NCI-H1092 (cell line): ENCODE measurements at places on chromosomes 6 and 20.

GRCh38 chr6:73664701-73665100, 10.9 kb upstream of the SLC17A5 start:
- no peak for DNase-seq

DNA sequence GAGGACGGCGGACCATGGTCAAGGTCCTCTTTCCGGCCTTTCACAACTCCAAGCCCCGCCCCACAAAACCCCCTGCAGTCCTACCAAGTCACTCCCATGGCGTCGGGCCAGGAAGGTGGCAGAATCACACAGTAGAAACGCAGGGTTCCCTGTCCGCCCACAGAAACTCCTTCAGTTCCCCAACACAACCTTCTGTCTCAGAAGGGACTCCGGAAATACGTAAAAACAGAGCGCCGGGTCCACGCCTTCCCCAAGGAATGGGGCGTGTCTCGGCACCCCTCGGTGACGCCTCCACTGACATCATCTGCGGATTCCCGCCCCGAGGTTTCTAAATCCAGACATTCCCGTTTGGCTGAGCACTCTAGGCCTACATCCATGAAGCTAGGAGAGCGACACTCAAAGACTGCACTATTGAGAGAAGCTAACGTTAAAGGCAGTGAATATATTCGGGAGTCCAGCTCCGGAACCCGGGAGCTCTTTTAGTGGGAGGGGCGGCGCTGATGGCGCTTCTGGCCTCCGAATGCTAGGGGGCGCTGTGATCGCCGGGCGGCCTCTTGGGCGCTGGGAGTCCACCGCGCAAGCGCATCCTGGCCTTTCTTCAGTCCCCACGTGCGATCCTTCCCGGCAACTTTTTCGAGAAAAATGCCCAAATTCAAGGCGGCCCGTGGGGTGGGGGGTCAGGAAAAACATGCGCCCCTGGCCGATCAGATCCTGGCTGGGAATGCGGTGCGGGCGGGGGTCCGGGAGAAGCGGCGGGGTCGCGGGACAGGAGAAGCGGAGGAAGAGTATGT, at the start of the genes BYSL and MED20:
Gene BYSL, plus strand, starts transcription at position 579 of the 791 bp plus-strand sequence. Its CDS starts 64 bp downstream, at position 643.
Gene MED20, minus strand, starts transcription at position 219 of the 791 bp plus-strand sequence. Its CDS starts 121 bp downstream, at position 98.
- DNase-seq = peak; percentile 70

GRCh38 chr6:7100753-7101081, 7.0 kb upstream of the RREB1 start:
- DNase-seq = no peak

GRCh38 chr20:40999841-41000240, 28.8 kb upstream of the TOP1 start:
- DNase-seq = no peak

GRCh38 chr6:89745716-89746115, 73.9 kb downstream of the MDN1 start:
- no peak for DNase-seq

- DNase-seq = no peak
These were observed 132.6 kb downstream of the PRL start for GRCh38 chr6:22164236-22164635.

DNA sequence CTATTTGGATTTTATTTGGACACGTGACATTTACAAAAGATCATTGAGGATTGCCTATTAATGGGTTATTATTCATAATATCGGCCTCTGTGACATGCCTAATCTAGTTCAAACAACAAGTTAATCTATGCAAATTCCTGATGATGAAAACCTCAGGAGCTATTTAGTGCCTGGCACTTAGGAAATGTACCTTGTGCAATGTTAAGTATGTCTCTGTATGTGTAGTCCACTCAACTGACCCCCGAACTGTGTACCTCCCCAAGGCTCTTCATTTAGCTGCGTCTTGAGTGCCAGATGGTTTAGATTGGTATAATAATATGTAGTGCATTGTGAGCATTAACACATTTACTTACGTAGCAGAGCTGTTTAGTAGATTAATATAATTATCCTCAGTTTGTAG, 6.9 kb downstream of the LAMA2 start:
- no peak for DNase-seq

GRCh38 chr6:137764464-137764863, 102.6 kb upstream of the TNFAIP3 start:
- no peak for DNase-seq

DNA sequence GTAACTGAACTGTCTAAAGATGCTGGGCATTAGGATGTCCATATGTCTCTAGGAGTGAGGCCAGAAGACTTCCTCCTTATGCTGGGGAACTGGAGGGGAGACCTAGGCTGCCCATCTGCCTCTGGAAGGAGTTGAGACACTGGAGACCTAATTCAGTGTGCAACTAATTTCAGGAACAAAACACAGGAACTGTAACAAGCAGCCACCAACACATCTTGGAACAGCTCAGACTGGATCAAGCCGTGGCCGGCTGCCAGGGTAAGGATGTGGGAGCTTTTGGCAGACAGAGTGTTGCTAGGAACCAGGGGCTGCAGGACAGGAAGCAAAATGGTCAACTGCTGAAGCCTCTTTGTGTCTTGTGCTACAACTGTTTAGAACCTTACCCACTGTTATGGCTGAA, 16.4 kb upstream of the MAS1 start:
- DNase-seq = no peak

- no peak for DNase-seq
These were observed 57.2 kb upstream of the CNR1 start for GRCh38 chr6:88223298-88223697.
